ENCODE measurements at places on chromosomes 12 and 14. TPM values are rescaled to one million over a fixed set of nuclear protein-coding genes. Genes with fewer than 3 reads are reported as not detected.
A peak's percentile ranks its signal among the peaks of the same experiment; 100 is the strongest.

- no peak overlapping the region for H3K27ac ChIP-seq
- H3K27me3 ChIP-seq = no peaks in the 10 kb centered on the region
- peak; percentile 37 for DNase-seq
These were observed 5.4 kb downstream of the MAGOHB start for GRCh38 chr12:10607885-10608458.

The FLRT2 gene
- not detected for total RNA-seq

The PTPN6 gene
- 354 TPM for total RNA-seq

DNA sequence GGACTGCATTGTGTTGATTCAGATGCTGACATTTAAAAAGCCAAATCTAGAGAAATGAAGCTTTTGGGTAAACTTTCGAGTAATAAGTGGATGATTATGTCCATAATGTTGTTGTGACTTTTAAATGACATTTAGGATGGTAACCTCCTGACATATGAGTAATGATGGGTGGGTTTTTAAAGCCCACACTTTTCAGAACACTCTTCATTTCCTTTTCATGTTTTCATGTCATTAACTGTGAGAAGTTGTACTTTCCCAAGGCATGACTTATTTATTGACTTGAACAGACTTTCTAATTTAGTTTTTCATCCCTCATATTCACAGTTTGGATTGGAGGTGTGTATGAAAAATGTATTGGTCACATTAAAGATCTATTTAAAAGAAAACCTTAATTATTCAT is 35.5 kb downstream of the RGS6 start:
- H3K4me1 ChIP-seq = no peaks in the 10 kb centered on the region
- H3K27me3 ChIP-seq = peaks cover 8% of the 10 kb centered on the region
- no peak overlapping the region for H3K4me3 ChIP-seq
- H3K27ac ChIP-seq = no peak overlapping the region
- no peak for DNase-seq

The NFE2 gene
- total RNA-seq = not detected

- H3K36me3 ChIP-seq = peaks cover 68% of the 10 kb centered on the region
- peaks cover 45% of the 10 kb centered on the region for H3K4me1 ChIP-seq
- no peak overlapping the region for H3K27ac ChIP-seq
- no peak for DNase-seq
- no peak overlapping the region for H3K4me3 ChIP-seq
These were observed 75.9 kb downstream of the DDX51 start for GRCh38 chr12:132068250-132068649.
